CD4-positive, alpha-beta T cell treated with Interleukin-1 beta for 1 hour (primary cell): ENCODE measurements at places on chromosomes 13 and 19.

- DNase-seq = no peak
Measured at GRCh38 chr13:98961503-98962105, 16.3 kb downstream of the DOCK9 start.

GRCh38 chr19:40314656-40315055 lies 29.5 kb upstream of the AKT2 start:
- DNase-seq = no peak

- DNase-seq = no peak
Measured at GRCh38 chr13:98364647-98365046, 187.6 kb upstream of the RNF113B start.

GRCh38 chr13:113874579-113875428 lies 10.9 kb upstream of the GAS6 start:
- DNase-seq = no peak

- DNase-seq = peak; percentile 79
Measured at GRCh38 chr19:19224852-19225494, 13.2 kb downstream of the NCAN start.

GRCh38 chr19:50899569-50899968 lies 11.6 kb downstream of the KLK4 start:
- DNase-seq = no peak

- peak; percentile 51 for DNase-seq
Measured at GRCh38 chr19:19602136-19602712, 16.3 kb downstream of the PBX4 start.

DNA sequence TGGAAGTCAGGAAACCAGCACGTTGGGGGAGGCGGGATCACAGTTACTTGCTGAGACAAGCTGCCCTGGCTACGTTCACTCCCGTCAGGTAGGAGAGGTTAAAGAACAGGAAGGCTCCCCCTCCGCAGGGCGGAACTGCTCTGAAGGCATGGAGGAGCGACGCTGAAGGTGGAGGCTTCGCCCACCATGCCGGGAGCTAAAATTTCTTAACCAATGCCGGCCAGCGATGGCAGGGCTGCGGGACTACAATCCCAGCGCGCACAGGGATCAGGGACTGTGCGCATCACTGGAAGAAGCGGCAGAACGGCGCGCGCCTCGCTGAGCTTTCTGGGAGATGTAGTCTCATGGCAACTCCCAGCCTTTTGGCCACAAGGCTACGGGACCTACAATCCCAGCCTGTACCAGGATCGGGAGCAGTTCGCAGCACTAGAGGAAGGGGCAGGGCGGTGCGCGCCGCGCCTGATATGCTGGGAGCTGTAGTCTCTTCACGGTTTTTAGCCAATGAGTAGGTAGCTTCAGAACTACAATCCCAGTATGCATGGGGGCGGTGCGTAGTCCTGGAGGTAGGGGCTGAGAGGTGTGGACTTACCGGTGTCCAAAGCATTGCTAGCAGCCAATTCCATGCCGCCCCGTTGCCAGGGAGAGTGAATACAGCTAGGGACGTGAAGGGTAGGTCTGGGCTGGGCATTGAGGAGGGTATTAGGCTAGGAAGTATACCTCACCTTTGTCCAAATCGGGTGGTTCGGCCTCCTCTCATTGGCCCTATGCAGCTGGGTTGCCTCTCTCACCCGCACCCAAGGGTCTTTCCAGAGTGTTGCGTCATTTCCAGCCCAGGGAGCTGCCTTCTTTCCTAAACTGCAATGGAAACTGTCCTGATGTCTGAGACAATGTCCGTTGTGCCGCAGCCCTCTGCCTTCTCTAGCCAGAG lies 12.8 kb upstream of the ZNF682 start:
- peak; percentile 66 for DNase-seq

DNA sequence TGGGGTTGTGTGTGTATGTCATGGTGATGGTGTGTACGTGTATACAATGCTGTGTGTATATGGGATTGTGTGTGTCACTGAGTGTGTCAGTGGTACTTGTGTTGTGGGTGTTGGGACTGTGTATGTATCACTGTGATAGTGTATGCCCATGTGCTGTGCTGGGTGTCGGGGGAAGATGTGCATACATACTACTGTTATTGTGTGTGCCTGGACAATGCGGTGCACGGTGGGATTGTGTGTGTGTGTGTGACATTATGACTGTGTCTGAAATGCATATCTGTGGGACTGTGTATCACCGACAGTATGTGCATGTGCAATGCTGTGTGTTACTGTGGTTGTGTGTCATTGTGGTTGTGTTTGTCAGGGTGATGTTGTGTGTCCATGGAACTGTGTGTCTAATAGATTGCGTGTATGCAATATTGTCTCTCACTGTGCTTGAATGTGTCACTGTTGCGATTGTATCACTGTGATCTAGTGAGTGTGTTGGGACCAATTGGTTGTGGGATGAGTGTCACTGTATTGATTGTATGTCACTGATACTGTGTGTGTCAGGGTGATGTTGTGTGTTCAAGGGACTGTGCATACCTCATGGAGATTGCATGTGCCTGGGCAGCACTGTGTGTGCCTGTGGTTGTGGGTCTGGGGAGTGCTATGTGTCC lies 11.0 kb upstream of the BBC3 start:
- no peak for DNase-seq

DNA sequence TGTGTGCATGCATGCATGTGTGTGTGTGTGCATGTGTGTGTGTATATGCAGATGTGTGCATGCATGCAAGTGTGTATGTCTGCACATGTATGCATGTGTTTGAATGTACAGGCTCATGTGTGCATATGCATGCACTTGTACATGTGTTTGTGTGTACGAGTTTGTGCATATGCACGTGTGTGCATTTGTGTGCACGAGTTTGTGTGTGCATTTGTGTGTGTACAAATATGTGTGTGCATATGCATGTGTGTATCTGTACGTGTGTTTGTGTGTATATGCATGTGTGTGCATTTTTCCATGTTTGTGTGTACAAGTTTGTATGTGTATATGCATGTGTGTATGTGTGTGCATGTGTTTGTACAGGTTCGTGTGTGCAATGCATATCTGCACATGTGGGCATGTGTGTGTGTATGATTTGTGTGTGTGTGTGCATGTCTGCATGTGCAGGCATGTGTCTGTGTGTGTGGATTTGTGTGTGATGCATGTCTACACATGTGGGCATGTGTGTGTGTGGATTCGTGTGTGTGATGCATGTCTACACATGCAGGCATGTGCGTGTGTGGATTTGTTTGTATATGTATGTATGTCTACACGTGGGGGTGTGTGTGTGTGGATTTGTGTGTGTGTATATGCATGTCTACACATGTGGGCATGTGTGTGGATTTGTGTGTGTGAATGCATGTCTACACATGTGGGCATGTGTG lies 57.1 kb downstream of the F2RL3 start:
- DNase-seq = no peak

DNA sequence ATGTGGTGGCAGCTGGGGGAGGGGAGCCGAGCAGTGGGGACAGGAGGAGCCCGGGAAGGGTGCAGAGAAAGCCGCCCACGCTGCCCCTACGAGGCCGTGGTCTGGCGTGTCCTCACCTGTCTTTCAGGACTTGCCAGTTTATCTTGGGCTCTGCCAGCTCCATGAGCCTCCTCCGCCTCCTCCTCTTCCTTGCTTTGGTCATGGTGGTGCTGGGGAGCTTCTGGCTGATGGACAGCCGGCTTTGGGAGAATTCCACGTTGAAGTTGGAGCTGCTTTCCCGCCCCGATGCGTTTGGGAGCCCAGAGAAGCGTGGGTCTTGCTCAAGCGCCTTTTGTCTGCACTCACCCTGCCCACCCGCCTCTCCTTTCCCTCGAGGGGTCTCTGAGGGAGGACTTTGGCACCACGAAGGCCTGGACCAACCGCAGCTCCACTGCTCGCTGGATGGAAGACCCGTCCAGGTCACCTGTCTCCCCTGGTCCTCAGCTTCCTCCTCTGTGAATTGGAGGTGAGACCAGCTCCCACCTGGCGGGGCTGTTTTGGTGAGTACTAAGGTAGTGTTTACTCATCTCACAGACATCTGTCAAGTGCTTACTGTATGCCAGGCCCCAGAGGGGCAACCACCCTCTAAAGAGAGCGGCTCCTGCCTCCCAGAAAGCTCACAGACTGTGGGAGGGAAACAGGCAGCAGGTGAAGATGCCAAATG lies 29.7 kb upstream of the MIER2 start:
- DNase-seq = no peak

DNA sequence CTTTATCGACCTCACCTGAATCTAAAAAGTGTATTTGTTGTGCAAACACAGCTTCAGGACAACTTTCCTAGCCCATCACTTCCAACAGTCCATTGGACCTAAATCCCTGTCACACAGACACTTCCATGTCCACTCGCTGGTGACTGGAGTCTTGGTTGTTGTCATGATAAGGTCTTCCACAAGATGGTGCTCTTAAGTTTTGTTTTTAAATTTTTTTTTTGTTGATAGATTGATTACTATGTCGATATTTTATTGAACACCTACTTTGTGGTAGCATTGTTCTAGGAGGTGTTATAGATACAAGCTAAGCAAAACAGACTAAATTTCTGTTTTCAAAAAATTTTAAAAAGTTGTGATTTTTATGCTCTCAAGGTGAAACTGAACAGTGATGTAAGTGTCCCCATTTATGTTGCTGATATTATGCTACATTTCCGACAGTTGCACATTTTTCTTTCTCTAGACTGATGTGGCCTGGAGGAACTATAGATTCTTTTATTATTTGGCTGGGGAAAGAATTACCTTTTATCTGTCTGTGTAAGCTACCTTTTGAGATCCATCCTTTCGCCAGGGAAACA lies 8.1 kb upstream of the ERICH6B start:
- no peak for DNase-seq

DNA sequence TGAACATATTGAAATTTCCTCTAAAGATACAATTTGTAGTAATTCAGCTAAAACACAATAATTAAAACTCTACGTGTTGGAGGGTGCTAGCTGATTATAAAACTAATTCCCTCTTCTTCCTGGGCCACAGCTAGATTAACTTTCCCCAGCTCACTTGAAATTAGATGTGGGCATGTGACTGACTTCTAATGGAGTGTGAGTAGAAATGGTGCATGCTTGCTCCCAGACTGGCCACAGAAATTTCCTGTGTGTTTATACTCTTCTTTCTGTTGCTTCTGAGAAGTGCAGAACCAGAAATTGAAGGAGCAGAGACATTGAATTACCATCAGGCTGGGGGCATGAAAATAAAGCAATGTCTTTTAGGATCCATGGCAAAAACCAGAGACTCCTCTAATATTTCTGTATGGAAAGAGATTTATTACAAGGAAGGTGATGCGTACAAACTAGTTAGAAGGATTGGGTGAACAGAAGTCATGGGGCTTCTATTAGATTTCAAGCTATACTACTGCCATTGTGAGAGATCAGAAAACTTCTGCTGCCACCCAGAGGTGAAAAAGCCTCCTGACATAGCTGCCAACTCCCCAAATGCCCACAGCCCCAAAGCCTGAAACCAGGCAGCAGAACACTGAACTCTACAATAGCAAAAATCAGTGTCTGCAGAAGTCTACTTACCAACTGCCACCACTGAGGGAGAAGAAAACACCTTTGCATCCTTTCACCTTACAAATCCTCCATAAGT lies 379.2 kb upstream of the MIR17HG start:
- DNase-seq = no peak

- peak; percentile 80 for DNase-seq
Measured at GRCh38 chr19:19591133-19591825, 27.2 kb downstream of the PBX4 start.

GRCh38 chr13:22761709-22762108 lies 419.1 kb upstream of the SGCG start:
- no peak for DNase-seq
